ENCODE measurements at places on chromosomes 2 and 18.

DNA sequence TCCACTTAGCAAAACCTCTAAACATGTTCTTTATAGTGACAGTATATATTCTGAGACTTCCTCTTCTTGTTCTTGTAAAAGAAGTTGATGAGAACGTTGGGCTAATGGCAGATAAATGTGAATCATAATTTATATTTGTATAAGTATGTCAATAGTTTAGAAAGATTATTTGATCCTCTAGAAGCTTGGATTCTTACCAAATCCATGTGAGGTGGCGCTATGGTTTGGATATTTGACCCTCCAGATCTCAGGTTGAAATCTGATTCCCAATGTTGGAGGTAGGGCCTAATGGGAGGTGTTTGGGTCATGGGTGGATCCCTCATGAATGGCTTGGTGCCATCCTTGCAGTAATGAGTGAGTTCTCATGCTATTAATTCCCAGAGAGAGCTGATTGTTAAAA lies 29.8 kb upstream of the SCN1A start:
- peak; percentile 2 for DNase-seq

DNA sequence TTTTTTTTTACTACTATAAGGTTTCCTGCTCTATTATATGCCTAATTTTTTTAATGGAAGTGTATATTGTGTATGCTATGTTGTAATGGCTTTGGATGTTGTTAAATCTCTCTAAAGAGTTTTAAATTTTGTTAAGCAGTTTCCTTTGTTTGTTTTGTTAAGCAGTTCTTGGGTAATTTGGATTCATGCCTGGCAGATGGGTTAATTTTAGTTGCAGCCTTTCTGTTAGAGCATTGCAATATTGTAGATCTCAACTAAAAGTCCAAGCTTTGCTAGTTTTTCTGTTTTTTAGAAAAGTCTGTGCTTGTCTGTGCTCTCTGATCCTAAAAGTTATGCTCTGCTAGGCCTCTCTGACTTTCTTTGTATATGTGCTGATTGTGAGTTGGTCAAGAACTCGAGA lies 1229.0 kb upstream of the NRXN1 start:
- no peak for DNase-seq

DNA sequence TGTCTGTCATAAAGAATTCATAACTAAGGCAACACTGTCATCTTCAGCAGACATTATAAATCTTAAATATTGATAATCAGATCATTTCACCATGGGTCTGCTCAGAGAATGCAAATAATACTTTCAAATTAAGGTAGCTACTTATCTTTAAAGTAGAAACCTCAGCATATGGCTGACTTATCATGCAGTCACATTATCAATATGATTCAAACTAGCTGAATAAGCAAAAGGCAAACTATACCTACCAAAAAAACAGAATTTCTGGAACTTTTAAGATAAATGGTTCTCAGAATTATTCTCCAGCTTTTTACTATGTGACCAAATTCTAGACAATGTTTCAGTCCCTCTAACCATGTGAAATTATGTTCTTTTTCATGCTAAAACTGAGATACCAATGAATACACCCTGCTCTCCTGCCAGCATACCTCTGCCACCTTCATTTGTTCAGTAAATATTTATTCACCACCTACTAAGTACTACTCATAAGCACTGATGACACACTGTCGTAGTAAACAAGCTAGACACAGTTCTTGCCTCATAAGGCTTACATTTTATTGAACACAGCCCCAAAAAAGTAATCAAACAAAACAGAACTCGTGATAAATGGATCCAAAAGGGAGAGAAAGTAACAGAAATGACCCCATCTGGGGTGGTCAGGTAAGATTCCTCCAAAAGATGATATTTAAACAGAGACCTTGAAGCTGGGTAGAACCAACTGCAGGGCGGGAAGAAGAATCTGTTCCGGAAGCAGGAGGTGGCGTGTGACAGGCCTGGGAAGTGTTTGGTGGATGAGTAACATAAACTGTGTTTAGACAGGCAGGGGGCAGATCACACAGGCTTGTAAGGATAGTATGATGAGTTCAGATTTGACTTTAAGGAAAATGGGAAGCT lies 17.7 kb downstream of the SPIRE1 start:
- no peak for DNase-seq

- no peak for DNase-seq
These were observed 15.2 kb downstream of the PAX8 start for GRCh38 chr2:113263546-113263945.

- peak; percentile 57 for DNase-seq
These were observed 126.0 kb downstream of the OSBPL1A start for GRCh38 chr18:24271381-24272228.

DNA sequence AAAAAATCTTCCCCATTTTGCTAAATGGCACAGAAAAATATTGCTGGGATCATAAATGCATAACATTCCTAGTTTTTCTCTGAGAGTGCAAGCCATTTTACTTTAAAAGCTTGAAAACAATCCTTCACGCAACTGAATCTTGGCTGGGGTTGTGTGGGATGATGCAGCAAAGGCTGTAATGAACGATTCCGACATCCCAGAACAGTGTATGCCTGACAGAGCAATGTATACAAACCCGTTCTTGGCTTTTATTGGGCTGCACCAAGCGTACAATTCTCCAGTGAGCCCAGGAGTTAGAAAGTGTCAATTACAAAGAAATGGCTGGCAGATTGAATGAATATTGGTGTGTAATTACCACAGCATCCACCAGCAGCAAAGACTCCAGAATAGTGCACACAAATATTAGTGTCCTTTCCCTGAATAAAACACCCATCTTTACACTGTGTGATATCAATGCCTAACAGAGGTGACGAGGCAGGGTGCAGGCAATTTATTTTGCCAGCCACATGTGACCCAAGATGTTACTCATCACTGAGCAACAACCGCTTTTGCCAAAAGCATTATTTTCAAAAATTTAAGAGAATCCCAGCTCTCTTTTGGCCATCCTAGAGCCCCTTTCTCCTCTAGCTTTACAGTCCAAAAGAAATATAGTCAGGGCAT lies 578.6 kb upstream of the CHAC2 start:
- DNase-seq, result no peak

GRCh38 chr2:144006139-144006538 lies 513.8 kb downstream of the ZEB2 start:
- DNase-seq, result no peak

GRCh38 chr18:50647792-50648191 lies 87.9 kb downstream of the MAPK4 start:
- no peak for DNase-seq

- no peak for DNase-seq
These were observed 4.4 kb downstream of the CTIF start for GRCh38 chr18:48543228-48543627.

DNA sequence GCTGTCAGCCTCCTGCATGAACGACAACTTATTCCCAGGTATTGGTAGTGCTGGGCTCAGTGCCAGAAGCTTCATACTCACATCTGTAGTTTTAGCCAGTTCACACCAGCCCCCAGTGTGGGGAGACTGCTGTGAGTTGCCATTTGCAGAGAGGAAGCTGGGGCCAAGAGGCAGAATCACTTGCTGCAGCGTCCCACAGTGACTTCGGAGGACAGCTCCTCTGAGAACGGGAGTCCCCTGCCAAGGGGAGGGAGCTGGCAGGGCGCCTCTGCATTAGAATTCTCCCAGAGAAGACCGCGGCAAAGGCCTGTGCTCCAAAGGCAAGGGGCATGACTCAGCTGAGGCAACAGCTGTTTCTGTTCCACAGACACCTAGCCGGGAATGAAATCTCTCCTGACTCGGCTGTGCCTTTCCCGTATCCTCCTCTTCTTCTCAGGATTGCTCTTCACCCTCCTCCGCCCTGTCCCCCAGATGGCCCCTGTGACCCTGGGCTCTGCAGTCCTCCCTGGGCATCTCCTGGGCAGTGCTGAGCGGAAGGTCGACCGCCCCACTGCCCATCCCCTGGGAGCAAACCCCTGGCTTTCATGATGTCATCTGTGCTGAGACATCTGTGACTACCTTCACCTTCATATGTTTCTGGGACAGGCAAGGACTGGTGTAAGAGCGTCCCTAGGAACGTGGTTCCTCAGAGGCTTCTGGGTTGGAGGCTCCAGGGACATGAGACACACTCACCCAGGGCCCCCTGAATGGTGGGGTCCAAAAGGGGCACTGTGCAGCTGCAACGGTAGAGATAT lies 18.0 kb downstream of the MAL start:
- DNase-seq, result no peak

GRCh38 chr2:126704434-126705160 lies 48.6 kb downstream of the GYPC start:
- DNase-seq, result no peak

DNA sequence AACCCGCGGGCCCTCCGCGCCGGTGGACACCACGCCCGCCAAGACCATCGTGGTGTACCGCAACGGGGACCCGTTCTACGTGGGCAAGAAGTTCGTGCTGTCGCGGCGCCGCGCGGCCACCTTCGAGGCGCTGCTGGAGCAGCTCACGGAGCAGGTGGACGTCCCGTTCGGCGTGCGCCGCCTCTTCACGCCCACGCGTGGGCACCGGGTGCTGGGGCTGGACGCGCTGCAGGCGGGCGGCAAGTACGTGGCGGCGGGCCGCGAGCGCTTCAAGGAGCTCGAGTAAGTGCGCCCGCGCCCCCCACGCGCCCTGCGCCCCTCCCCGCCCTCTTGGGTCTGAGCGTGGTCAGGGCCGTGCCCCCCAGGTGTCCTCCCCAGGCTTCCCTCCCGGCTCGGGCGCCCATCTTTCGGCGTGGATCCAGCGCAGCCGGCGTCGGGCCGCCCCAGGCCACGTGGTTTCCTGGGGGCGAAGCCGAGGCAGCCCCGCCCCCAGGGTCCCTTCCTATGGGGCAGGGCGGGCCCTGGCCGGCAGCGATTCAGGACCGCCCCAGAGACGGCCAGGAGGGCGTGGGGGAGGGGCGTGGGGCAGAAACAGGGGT lies 481 bp downstream of the DCDC2C start:
- no peak for DNase-seq

DNA sequence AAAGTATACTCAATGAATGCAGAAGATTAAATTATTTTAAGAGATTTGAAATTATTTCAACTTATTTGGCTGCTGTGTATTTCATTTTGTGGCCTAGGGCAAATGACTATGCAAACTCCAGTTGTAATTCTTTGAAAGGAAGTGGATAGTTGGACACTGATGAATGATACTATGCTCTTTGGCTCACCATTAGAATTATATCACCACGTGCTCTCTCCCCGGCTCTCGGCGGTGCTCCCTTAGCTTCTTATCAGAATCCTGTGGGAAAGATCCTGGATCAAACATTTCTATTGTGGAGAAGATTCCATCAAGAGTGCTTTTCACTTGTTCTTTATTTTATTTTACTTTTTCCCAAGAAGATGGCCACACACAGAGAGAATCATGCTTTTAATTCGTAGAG lies 55.2 kb downstream of the ADCYAP1 start:
- DNase-seq, result no peak

GRCh38 chr2:190599073-190599472 lies 49.8 kb upstream of the NAB1 start:
- no peak for DNase-seq

DNA sequence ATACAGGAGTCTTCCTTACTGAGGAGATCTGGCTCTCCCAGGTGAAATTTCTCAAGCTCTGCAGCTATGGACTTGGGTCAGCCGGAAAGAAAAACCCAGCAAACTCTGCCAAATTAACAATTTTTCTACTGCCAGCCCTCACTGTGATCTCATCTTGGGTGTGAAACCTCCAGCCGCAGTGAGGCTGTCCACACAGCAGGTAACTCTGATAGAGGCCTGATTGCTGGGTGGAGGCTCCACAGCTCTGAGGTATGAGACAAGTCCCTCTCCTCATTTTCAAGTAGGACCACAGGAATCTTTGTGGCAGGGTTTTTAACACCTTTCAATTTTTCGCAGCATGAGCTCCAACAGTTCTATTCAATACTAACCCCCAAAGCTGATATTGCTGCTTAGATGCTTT lies 430.6 kb upstream of the RAB6C start:
- no peak for DNase-seq

All from NCI-H1092 (cell line).